ENCODE measurements at places on chromosomes 7 and 10.

DNA sequence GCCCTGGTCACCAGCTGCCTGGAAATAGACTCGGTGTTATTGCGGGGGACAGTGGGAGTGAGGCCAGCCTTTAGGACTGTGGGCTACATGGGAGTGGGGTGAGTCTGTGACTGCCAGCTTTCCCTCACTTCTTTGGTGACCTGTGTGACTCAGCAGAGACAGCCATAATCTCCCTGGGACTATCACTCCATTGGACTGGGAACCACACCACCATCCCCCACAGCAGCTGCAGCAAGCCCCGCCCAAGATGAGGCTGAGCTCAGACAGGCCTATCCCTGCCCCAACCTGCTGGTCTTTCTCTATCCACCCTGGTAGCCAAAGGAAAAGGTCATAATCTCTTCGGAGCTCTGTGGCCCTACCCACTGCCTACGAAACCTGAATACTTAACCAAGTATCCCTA, 263.2 kb downstream of the FZD1 start:
- no peak for DNase-seq

- no peak for DNase-seq
Measured at GRCh38 chr10:122674781-122675180, 24.9 kb downstream of the C10orf120 start.

- no peak for DNase-seq
Measured at GRCh38 chr10:114584419-114584818, 73.7 kb downstream of the ABLIM1 start.

- DNase-seq = no peak
Measured at GRCh38 chr10:13528123-13528874, 515 bp downstream of the BEND7 start.

- no peak for DNase-seq
Measured at GRCh38 chr7:67661-68395, 124.5 kb upstream of the FAM20C start.

GRCh38 chr7:22762866-22763265, 35.9 kb downstream of the IL6 start:
- DNase-seq = no peak

GRCh38 chr7:27890205-27890849, 150.4 kb downstream of the TAX1BP1 start:
- no peak for DNase-seq

DNA sequence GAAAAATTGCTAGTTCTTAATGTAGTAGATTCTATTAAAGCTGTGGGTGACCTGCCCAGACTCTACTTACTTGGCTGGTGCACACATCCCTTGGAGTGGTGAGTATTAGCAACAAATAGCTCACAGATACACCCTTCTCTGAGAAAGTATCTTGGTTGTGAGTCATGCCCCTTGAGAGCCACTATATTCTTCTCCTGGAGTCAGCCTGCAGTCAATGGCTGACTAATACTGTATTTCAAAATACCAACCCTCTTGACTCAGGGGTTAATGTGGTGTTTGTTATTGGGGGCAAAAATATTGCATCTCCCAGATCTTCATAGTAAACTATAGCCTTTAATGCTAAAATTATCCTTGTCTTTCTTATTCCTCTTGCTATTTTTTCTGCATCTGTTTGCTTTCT, 354.9 kb downstream of the BMPER start:
- no peak for DNase-seq

DNA sequence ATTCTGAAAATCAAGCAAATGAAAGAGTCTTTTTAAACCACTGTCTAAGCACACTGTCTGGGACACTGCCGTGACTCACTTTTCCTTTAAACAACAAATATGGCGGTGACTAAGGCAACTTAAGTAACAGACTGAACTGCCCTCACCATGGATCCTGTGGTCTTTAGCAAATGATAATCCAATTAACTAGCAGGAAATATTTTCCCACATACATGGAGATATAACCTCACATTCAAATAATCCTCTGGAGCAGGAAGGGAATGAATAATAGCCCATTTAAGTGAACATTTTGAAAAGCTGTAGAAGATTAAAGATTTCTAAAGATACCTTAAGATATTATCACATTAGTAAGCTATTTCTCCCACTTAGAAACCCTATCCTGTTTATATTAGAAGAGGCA, 40.3 kb upstream of the LRRC17 start:
- no peak for DNase-seq

GRCh38 chr10:8057636-8058273, 3.3 kb downstream of the GATA3 start:
- DNase-seq = no peak

DNA sequence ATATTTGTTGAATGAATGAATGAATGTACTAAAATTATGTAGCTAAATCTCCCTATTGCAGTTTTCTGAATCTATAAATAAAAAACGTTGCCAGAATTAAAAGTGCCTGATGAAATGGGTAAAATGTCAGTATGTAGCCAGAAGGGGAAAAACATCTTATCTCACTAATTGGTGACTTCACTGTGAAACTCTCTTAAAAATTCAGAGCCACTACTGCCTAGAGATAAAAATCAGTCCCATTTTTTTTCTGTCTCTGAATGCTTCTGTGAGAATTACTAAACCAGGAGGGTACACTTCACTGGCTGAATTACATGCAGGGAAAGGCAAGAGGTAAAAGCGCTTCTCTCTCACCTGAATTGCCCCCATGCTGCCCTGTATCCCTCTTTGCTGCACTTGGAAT, 69.6 kb upstream of the HPS1 start:
- DNase-seq = no peak

- DNase-seq = no peak
Measured at GRCh38 chr10:71984809-71985388, 20.7 kb downstream of the CHST3 start.

DNA sequence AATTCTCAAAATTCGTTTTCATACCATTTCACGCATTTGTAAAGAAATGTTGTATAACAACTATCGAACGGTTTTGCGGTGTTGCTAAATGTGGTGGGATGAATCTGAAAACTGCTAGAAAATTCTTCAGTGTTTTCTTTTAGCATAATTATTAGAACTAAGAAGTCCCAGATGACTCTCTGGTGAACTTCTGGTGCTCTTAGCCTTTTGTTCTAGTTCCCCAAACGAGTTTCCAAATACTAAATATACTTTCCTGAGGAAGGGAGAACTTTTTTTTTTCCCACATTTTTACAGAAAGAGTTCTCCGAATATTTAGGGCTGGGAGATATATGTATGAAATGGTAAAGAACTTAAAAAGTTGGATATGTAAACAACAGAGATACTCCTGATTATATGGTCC, 82.5 kb downstream of the ICA1 start:
- DNase-seq = no peak

- no peak for DNase-seq
Measured at GRCh38 chr10:10542477-10542876, 475.2 kb upstream of the CELF2 start.

- no peak for DNase-seq
Measured at GRCh38 chr7:158944950-158945349, 88.6 kb downstream of the DYNC2I1 start.

- no peak for DNase-seq
Measured at GRCh38 chr10:57964351-57964750, 303.3 kb downstream of the IPMK start.

GRCh38 chr7:70466725-70467364, 665.1 kb upstream of the GALNT17 start:
- DNase-seq = no peak

GRCh38 chr10:87706731-87707130, 47.1 kb downstream of the PAPSS2 start:
- no peak for DNase-seq
